Activated naive CD4-positive, alpha-beta T cell treated with Interleukin-2 at 50 U/mL for 16 hours (primary cell): ENCODE measurements at places on chromosomes 16 and 17.

- peak; percentile 79 for DNase-seq
Measured at GRCh38 chr16:81745704-81746558, 33.2 kb upstream of the PLCG2 start.

GRCh38 chr16:86604436-86605193 is 26.3 kb downstream of the FOXL1 start:
- peak; percentile 43 for DNase-seq

DNA sequence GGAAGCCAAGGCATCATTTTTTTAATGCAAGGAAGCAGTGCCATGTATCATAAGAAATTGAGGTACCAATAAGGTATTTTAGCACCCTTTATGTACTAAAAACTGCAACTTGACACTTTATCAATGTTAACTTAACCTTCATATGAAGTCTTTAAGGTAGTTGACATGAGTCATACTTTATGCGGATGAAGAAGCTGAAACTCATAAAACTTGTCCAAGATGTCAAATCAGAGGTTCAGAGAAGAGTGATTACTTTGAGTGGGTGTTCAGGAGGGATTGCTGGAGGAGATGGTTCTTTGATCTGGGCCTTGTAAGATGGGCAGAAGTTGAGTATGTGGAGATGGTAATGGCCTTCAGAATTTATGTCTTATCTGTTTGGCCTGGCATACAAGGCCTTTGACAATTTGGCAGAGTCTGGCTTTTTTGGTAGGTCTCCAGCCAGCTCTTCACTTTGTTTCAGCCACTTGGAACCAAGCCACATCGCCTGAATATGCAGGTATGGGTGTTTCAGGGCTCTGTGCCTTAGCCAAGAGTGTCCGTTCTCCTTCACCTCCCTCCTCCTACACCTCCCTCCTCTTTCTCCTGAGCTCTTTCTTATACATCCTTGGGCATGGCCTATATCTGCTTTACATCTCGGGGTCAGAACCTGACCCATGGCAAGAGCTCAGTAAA is 23.7 kb downstream of the YPEL2 start:
- no peak for DNase-seq

DNA sequence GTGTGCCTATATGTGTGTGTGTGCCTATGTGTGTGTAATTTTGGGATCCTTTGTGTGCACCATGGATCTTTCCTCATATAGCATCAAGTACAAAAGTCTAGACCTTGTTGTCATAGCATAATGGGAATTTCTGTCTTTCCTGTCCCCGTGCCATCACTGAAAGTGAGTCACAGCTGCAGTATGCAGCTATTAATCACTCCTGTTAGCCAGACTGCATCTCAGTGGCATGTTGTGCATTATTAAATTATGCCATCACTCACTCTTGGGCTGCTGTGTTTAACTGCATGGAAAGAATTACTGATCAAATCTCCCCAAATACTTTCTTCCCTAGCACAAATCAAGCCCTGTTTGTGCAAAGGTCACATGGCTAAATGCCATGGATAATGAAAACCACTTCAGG is 92.4 kb downstream of the CBLN1 start:
- DNase-seq = no peak

- DNase-seq = no peak
Measured at GRCh38 chr17:5661491-5662125, 77.3 kb upstream of the NLRP1 start.

DNA sequence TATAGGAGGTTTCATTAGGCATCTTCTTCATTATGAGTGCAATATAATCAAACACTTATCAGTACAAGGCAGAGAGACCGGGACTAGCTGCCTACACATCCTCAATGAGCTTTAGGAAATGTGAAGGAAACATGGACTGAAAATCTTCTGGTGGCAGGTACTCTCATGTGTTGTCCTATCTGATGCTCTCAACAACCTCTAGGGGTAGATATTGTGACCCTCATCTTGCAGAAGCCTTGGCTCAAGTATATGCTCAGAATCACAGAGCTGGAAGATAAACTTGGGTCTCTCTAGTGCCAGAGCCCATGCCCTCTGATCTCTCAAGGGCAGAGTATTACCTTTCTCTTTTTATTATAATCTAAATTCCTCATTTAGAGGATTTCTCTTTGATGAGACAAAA is 181.6 kb upstream of the C17orf78 start:
- no peak for DNase-seq

DNA sequence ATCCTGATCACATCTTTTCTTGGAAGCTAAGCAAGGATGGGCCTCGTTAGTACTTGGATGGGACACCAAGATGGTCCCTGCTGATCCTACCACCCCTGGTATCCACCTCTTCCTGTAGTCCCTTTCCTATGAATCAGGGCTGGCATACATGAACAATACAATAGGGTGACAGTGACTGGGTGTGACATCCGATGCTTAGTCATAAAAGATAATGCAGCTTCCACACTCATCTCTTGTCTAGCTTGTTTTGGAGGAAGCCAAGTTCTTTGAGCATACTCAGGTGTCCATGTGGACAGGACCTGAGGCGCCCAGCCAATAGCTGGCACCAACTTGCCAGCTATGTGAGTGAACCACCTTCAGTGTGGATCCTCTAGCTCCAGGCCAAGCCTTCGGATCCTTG is 62.5 kb upstream of the NFAT5 start:
- no peak for DNase-seq

DNA sequence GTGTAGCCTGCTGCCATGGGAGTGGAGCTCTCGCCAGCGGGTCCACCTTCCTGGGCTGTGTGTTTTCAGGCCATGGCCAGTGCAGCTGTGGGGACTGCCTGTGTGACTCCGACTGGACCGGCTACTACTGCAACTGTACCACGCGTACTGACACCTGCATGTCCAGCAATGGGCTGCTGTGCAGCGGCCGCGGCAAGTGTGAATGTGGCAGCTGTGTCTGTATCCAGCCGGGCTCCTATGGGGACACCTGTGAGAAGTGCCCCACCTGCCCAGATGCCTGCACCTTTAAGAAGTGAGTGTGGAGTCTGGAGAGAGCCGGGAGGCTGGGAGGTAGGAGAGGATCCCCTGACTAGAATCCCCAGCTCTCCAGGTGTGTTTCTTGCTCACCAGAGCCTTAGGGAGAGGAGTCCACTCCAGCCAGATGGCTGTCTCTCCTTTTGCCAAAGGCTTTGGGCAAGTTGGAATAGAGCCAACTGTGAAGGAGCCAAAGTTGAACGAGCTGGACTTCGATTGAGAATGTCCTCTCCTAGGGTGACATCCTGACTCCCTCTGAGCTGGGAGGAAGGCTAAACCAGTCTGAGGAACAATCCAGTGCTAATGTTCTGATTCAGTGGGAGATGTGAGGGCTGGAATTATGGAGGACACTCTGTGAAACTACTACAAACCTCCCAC is 24.4 kb upstream of the EFCAB13 start:
- DNase-seq = no peak
